Esophagus squamous epithelium (tissue), 5 donors: ENCODE measurements at places on chromosomes 6 and 20. TPM values are rescaled to one million over a fixed set of nuclear protein-coding genes. Genes with fewer than 3 reads are reported as not detected.

DNA sequence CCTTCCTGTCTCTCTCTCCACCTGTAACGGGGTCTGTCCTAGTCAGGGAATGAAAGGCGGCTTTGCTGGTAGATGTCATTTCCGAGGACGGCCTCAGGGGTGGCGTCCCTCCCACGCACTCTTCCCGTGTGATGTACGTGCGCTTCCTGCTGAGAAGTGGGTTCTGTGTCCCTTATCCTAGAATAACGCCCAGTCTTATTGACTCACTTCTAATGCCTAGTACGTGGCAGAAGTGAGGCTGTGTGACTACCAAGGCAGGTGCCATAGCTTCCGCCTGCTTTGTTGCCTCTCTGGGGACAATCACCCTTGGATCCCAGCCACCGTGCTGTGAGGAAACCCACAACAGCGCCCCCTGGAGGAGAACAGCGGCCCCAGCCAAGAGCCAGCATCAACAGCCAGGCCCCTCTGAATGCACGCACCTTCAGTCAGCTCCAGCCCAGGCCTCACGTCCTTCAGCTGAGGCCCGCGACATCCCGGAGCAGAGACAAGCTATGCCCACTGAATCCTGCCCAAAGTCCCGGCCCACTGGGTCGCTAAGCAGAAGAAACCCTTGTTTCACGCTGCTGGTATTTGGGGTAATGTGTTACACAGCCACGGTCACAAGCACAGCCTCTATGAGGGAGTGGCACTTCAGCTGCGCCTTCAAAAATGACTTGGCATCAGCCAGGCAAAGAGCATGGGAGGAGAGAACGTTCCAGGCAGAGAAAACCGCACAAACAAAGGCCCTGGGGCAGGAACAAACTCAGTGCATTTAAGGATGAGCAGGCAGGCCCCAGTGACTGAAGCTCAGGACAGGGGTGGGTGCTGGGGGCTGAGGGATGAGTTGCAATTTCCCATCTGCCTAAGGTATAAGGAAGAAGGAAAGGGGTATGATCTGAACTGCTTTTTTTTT lies 224.2 kb downstream of the NFATC2 start:
- no peak for DNase-seq
- no peak overlapping the region for H3K4me3 ChIP-seq
- no peaks in the 10 kb centered on the region for H3K36me3 ChIP-seq
- H3K4me1 ChIP-seq = no peaks in the 10 kb centered on the region
- no peaks in the 10 kb centered on the region for H3K27me3 ChIP-seq

- H3K4me1 ChIP-seq = no peaks in the 10 kb centered on the region
- DNase-seq = no peak
- no peaks in the 10 kb centered on the region for H3K27me3 ChIP-seq
- H3K27ac ChIP-seq = no peak overlapping the region
Observed at GRCh38 chr6:114024746-114025145, 53.8 kb upstream of the HDAC2 start.

GRCh38 chr6:52210227-52210626 lies 24.1 kb downstream of the IL17A start:
- no peak overlapping the region for H3K4me3 ChIP-seq
- no peak for DNase-seq
- H3K4me1 ChIP-seq = no peaks in the 10 kb centered on the region
- H3K36me3 ChIP-seq = no peaks in the 10 kb centered on the region

DNA sequence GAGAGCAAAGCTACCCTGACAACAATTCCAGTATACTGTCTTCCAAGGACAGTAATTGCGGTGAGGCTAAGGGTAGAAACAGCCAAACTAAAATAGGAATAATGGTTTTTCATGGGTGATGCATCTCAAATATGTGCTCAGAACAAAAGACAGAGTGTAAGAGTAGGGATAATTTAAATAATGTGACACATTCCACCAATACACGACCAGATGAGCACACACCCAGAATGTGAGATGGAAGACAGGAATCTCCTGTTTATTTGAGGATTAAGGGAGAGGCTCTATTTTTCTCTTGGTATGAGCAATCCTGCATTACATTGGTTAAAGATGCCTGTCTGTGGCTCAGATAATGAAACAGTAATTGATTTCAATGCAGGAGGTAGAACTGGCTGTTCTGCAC lies 292.9 kb upstream of the ZFP64 start:
- no peaks in the 10 kb centered on the region for H3K27me3 ChIP-seq
- H3K36me3 ChIP-seq = no peaks in the 10 kb centered on the region
- H3K4me1 ChIP-seq = no peaks in the 10 kb centered on the region
- H3K4me3 ChIP-seq = no peak overlapping the region
- DNase-seq = no peak
- no peak overlapping the region for H3K27ac ChIP-seq

GRCh38 chr20:3777716-3778629 lies 3.3 kb downstream of the SPEF1 start:
- H3K27me3 ChIP-seq = no peaks in the 10 kb centered on the region
- no peaks in the 10 kb centered on the region for H3K36me3 ChIP-seq
- H3K27ac ChIP-seq = no peak overlapping the region

DNA sequence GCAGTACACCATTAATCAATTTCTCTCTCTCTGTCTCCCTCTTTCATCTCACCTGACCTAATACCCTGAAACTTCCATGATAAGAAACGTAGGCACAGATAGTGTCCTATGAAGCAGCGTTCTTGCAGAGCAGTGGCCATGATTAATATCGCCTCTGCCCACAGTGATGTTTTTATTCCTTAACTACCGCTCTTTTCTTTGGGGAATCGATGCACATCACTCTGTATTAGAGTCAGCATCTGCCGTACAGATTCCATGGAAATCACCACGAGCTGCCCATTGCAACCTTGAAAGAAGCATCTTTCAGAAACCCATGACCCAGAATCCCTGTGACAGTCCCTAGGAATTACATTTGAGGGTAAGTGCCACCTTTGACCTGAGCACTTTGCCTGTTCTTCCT lies 152.0 kb upstream of the ECI2 start:
- no peak for DNase-seq
- H3K36me3 ChIP-seq = no peaks in the 10 kb centered on the region
- no peaks in the 10 kb centered on the region for H3K27me3 ChIP-seq
- H3K4me3 ChIP-seq = no peak overlapping the region
- H3K4me1 ChIP-seq = no peaks in the 10 kb centered on the region

- H3K27me3 ChIP-seq = peaks cover 86% of the 10 kb centered on the region
- no peak overlapping the region for H3K27ac ChIP-seq
- no peak overlapping the region for H3K4me3 ChIP-seq
Observed at GRCh38 chr20:63345328-63346100, 15.6 kb downstream of the CHRNA4 start.

- no peaks in the 10 kb centered on the region for H3K4me1 ChIP-seq
- DNase-seq = no peak
Observed at GRCh38 chr20:60092729-60093128, 134.5 kb downstream of the CDH26 start.

The WFDC11 gene
- not detected for total RNA-seq
